ENCODE measurements at places on chromosomes 13 and 19.

- DNase-seq, result no peak
These were observed 1.9 kb upstream of the SLITRK1 start for GRCh38 chr13:83884141-83884540.

- DNase-seq, result no peak
These were observed 18.4 kb downstream of the ELL start for GRCh38 chr19:18503337-18503970.

GRCh38 chr13:45370922-45371406, 30.0 kb upstream of the TPT1 start:
- peak; percentile 83 for DNase-seq

DNA sequence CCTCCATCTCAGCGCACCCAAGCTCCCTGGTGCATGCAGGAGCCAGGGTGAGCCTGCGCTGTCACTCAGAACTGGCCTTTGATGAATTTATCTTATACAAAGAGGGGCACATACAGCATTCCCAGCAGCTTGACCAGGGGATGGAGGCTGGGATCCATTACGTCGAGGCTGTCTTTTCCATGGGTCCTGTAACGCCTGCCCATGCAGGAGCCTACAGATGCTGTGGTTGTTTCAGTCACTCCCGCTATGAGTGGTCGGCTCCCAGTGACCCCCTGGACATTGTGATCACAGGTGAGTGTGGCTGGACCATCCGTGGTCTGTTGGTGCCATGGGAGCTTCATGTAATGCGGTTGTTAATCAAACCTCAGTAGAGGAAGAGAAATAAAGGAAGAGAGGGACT, 33.0 kb downstream of the LAIR2 start:
- DNase-seq, result no peak

DNA sequence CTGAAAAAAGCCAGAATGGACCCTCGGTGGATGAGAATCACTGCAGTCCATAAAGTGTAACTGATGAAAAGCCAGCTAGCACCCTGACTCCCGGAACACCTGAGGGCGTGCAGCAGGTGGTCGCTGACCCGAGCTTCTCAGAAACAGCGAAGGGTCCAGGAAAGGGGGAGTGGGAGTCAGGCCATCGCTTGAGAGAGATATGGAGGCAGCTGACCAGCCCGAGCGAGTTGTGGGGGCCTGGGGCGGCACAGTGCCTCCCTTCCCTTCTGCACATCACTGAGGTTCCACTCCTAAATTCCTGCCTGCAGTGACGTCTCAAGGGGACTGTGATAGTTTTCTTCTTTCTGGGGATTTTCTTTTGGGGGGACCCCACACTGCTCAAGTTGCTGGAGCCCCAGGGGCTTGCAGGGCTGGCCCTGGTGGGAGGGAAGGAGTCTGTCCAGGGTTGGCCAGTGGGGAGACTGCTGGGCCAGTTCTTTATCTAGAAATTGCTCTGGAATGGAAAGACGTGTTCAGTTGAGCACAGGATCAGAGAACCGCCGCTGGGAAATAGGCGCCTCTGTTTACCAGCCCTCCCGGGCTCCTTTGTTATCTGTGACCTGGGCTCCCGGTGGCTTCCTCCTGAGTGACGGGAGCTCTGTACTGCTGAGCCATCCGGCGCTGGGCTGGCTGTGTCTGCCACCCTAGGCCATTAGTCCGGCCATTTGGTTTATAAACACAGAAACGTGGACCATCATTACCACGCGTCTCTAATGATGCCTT, 71.3 kb downstream of the RAB20 start:
- no peak for DNase-seq

- no peak for DNase-seq
These were observed 67.5 kb downstream of the CHST8 start for GRCh38 chr19:33689138-33689746.

DNA sequence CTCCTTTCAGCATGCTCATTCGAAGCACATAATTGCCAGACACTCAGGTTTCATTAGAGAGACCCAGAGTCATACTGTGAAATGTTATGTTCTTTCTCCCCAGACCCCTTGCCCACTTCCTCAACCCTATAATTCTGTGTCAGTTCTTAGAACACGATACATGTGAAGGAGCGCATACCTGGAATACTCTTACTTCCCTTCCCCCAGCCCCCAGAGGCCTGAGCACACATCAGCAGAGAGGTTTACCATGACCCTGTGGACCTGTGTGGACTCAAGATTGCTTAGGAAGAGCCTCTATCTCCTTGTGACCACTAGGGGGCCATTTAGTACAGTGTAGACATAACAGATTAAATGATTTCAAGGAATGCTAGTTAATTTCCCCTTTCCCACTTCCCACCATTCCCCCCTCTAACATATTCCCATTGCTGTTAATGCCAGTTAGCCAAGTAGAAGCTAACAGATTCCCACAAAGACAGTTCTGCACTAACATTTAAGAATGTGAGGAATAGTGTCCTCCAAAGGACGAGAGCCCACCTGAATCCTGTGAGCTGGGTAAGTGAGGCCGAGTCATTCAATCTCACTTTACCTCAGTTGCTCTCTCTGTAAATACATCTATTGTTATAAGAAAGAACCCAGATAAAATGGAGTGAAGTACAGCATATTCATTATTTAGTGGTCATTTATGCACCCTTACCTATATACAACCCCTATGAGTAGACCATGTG, 154.2 kb upstream of the MAB21L1 start:
- DNase-seq, result peak; percentile 73

DNA sequence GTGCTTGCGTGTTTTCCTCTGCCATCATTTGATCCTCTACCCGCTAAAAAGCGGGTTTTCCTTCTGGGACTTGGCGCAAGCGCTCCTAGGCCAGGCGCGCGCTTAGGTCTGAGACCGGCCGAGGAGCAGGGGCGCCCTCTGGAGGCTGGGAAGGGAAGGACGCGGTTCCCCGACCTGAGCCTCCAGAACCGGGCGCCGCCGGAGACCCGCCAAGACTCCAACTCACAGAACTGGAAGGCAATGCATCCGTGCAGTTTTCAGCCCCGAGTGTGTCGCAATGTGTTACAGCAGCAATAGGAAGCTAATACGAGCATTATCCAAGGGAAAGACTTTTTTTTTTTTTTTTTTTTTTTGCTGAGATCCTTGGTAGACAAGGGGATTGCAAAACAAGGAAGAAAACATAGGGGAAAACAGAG, 190.9 kb downstream of the COL4A1 start:
- DNase-seq, result peak; percentile 77

DNA sequence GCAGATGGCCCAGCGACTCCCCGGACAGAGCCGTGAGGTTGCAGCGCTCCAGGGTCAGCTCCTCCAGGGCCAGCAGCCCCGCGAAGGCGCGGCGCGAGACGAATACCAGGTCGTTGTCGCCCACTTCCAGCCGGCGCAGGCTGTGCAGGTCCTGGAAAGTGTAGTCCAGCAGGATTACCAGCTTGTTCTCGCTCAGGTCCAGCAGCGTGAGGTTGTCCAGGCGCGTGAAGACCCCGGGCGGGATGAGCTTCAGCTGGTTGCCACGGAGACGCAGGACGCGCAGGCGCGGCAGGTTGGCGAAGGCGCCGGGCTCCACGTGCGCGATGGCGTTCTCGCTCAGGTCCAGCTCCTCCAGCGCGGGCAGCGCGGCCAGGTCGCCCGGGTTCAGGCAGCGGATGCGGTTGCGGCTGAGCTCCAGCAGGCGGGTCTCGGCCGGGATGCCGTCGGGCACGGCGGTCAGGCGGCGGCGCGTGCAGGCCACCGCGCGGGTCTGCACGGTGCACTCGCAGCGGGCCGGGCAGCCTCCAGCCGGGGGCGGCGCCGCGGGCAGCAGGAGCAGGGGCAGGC, 9.3 kb upstream of the PEAK3 start:
- no peak for DNase-seq

DNA sequence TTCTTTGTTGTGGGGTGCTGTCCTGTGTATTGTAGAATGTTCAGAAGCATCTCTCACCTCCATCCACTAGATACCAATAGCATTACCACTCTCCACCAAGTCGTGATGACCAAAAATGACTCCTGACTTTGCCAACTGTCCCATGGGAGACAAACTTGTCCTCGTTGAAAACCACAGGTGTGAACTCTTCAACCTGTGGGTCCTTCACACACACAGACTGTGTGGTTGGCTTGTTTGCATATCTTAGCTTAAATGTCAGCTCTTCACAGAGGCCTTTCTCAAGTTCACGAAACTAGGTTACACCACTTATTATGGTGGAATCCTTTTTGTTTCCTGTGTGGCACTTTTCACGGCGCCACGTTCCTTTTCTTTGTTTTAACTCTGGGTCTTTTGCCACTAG, 6.8 kb downstream of the GPC5 start:
- no peak for DNase-seq

- DNase-seq, result peak; percentile 84
These were observed 373.5 kb downstream of the KCTD12 start for GRCh38 chr13:76512721-76513145.

DNA sequence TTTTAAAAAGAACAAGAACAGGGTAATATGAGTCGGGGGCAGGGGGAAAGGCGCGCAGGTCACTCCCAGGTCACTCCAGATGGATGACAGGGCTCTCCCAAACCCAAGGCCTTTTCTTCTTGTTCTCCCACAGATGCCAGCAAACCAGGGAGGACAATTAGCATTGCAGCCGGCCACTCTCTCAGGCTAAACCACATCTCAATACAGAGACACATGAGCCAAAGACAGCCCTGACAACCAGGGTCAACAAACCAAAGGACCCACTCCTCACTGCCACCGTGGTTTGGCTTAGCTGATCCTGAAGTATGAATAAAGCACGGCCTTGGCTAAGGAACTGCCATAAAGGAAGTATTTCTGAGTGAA, 47.3 kb downstream of the LATS2 start:
- no peak for DNase-seq

GRCh38 chr19:14553042-14553938, 18.6 kb downstream of the NDUFB7 start:
- no peak for DNase-seq

DNA sequence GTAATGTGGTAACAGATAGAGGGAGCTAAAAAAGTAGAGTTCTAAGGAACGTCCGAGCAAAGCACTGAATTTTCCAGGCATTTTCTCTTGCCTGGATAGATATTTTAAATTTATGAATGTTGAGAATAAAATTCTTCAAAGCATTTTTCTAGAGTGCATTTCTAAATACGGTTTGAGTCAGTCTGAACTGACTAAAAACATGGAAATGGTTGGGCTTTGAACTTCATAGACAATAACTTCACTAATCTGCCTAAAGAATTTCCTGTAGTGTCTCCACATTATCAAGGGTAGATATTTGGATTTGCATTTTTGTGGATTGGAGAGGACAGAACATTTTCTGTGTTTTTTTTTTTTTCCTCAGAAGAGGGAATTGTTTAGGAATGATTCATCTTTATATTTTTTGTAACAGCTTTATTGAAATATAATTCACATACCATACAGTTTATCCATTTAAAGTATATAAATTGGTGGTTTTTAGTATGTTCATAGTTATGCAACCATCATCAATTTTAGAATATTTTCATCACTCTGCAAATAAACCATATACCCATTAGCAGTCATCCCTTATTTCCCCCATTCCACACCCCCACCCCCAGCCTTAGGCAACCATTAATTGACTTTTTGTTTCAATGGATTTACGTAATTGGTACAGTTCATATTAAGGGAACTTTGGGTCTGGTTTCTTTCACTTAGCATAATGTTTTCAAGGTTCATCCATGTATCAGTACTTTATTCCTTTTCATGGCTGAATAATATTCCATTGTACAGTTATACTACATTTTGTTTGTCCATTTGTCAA, 20.7 kb downstream of the GARRE1 start:
- peak; percentile 99 for DNase-seq

Data from fibroblast of skin of right quadriceps (primary cell).